ENCODE measurements at places on chromosomes 12 and 14.

GRCh38 chr14:55434805-55435174, 5.6 kb downstream of the TBPL2 start:
- DNase-seq = no peak

DNA sequence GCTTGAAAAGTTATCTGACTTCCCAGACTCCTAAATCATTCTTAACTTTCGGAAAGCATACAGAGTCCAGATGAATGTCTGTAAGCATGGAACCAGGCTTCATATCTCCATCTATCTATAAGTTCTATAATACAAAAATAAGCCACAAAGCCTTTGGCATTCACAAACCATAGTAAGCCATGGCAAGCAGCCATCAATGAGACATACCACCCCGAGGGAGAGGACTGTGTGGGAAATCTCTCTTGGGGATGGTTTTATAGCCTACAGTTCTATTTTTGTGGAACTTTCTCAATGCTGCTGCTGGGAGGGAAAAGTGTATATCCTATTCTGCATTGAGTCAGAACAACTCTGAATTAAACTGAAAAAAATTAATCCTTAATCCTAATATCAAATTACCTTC, 20.4 kb downstream of the EGLN3 start:
- no peak for DNase-seq

- DNase-seq = no peak
Observed at GRCh38 chr12:26807292-26807691, 25.7 kb downstream of the ITPR2 start.

DNA sequence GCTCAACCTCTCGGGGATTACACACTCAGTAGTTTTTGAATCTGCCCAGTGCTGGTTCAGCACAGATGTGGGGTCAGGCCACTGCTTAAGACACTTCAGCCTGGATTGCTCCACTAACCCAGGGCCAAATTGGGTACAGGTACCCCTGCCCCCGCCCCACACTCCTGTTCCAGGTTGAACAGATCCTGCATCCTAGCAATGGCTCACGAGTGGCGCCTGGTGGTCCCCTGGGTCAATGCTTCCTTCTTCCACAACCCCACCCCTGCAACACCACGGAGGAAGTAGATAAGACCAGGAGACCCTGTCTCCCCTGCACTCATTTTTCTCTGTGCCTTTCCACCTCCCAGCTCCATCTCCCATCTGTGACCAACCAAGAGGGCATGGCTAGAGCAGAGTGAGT, 108.4 kb downstream of the ESRRB start:
- no peak for DNase-seq

- no peak for DNase-seq
Observed at GRCh38 chr12:48077111-48077510, 28.8 kb downstream of the SENP1 start.

DNA sequence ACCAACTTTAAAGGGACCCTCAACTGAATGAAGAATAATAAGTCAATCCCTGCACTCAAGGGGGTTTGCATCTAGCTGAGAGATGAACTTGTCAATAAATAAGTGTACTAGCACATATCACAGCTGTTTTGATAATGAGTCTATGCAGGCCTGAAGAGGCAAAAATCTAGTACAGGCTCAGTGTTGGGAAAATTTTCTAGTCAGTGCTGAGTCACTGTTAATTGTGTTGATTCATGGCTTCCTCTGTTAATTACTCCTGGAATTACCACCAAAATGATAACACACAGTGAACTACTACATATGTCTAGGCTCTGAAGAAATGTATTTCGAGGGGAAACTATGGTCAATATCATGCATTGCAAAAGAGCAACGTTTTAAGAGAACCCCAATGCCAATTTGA, 18.9 kb downstream of the SNRPF start:
- DNase-seq = no peak

DNA sequence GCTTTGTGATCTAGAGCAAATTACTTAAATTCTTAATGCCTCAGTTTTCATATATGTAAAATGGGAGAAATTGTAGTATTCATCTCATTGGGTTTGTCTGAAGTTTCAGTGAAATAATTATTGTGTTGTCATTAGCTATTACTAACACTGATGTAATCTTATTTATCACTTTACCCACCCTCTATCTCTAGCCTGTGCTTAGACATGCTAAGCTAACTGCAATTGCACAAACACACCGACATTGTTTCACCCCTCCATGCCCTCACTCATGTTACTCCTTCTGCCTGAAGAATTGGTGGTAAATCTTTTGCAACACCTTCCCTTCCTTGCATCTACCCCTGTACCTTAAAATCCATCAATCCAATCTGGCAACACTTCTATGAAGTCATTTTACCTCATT, 241.6 kb downstream of the BCAT1 start:
- no peak for DNase-seq

GRCh38 chr14:85280074-85280473, 249.9 kb upstream of the FLRT2 start:
- no peak for DNase-seq

DNA sequence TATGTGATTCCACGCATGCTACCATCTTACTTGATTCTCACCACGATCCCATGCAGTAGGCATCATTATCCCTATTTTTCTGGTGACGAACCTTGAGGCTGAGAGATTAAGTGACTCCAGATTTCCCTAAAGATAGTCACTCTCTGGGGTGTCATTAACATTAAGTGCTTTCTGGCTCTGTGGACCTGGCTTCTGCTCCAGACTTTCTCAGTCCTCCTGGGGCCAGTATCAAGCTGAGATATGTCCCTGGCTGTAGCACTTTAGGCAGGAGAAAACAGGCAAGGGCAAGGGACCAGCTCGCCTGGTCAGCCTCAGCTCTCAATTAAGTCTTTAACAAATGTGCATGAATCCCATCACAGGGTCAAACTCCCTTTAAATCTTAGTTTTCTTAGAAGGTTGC, 38.3 kb upstream of the PRB2 start:
- no peak for DNase-seq

- DNase-seq = no peak
Observed at GRCh38 chr12:43222796-43223195, 329.2 kb downstream of the ADAMTS20 start.

DNA sequence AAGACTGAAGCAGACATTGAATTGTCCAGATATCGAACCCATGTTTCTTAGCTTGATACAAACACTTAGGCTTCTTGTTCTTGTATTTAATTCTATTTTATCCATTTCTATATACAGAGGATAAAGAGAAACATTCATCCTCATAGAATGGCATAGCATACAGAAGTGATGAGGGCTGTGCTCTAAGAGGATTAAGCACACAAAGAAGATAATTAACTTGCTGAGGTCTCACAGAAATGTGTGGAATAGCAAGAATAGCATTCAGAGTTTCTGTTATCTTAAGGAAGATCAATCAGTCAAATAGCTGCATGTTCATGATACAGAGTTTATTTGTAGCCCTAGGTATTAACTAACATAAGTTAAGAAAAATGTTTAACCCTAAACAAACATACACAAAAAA, 27.3 kb upstream of the STRAP start:
- no peak for DNase-seq

DNA sequence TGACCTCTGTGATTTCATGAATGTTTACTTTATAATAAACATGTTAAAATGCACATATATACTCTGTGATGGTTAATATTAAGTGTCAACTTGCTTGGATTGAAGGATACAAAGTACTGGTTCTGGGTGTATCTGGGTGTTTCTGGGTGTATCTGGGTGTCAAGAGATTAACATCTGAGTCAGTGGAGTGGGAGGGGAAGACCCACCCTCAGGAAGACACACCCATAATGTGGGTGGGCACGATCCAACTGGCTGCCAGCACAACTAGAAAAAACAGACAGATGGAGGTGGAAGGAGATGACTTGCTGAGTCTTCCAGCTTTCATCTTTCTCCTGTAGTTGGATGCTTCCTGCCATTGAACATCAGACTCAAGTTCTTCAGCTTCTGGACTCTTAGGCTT, 11.9 kb downstream of the NUP37 start:
- no peak for DNase-seq

GRCh38 chr12:29844667-29845066, 60.9 kb upstream of the TMTC1 start:
- no peak for DNase-seq

- DNase-seq = no peak
Observed at GRCh38 chr12:54191126-54191525, 2.3 kb upstream of the SMUG1 start.

DNA sequence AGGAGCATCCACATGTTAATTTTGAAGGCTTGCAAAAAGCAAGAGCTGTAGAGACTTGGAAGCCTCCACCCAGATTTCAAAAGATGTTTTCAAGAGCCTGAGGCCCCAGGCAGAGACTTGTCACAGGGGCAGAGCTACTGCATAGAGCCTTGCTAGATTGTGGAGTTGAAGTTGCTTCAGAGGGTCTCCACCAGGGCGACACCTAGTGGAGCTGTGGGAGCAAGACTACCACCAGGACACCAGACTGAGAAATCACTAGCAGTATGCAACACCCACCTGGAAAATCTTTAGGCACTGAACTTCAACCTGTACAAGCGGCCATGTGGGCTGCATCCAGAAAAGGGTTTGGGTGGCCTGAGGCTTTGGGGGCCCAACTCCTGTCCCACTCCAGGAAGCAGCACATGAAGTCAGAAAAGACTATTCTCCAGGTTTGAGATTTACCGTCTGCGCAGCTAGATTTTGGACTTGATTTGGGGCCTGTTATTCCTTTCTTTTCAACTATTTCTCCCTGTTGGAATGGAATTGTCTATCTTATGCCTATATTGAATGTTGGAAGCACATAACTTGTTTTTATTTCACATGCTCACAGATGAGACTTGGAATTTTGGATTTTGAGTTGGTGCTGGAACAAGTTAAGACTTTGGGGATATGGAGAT, 508.6 kb downstream of the FLRT2 start:
- DNase-seq = peak; percentile 64

DNA sequence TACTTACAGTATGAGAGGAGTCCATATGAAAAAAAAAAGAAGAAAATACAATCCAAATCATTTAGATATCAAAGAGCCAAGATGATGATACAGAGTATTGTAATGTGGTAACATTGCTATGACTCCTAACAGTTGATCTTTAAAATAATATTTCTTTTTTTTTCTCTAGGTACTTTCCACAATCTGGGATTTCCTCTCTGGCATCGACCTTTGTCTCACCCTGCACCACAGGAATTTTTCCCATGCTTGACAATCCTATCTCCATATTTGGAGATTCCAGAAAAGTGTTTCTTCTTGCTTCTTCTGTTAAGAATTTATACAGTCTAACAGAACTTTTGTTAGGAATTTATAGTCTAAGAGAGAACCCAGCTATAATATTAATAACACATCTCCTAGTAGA, 184.4 kb downstream of the ITPR2 start:
- peak; percentile 76 for DNase-seq

DNA sequence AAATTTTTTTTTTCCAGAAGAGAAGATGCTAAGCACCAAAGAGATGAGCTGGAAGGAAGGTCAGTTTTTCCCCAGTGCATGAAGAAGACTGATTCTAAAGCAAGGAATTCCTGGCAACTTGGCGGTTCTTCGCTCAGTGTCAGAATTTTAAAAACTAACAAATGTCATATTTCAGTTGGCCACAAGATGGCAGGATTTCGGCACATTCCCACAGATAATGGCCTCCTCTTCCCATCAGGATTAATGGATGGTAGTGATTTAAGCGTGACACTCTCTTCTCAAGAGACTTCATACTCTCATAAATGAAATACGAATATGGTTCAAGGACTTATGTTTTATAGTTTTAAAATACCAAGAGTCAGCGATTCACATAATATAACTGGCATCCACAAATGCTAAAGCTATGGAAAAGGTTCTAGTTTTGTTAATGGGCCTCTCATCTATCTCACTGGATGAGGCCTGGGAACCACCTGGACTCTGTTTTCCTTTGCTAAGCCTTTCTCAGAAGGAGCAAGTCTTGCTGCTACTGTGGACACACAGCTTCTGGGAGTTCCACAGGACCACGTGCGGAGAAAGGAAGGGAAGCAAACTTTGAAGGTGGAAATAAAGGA, 46.1 kb upstream of the PTPRO start:
- peak; percentile 61 for DNase-seq

DNA sequence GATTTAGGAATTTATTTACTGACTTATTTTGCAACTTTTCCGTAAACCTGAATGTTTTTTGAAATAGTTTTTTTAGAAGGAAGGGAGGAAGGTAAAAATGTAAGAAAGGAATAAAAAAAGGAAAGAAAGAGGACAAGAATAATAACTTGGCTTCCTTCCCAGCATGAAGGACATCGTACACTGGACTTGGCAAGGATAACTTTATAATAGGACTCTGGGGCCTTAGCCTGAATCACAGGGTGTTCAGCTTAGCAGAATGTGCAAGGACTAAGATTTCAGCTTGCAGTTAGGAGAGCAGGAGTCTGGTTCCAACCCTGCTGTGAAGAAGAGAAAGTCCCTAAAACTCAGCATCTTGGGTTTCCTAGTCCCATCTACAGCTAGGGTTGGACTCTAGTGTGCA, 1053.3 kb downstream of the VRK1 start:
- no peak for DNase-seq

DNA sequence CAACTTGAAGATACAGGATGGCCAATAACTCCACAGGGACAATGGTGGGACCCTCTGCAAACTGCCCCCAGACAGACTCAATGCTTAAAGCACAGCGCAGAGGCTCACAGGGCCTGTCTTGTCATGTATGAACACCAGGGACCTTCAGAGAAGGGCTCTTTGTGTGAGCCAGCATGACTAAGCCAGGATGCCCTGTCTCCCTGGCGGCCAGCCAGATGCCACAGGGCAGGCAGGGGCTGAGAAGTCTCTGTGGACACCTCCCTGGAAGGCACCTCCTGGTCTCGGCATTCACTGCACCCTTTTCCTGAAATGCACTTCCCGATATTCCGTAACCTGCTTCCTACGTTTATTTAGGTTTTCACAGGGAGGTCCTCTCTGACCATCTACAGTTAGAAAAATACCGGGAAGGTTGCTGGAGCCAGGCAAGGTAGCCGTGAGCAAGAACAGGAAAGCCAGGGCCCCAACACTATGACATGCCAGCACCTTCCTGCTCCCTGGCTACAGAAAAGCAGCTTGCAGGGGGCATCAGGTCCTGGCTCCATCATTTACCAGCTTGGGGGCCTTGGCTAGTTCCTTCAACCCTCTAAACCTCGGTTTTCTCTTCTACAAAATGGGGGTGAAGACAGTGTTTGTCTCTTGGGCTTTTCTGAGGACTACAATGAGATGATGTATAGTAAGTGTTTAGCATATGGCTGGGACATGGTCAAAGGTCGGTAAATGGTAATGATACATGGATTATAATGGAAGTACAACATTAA, 65.0 kb downstream of the PITPNM2 start:
- peak; percentile 36 for DNase-seq

- DNase-seq = no peak
Observed at GRCh38 chr12:68794653-68795251, 13.2 kb upstream of the MDM2 start.

- no peak for DNase-seq
Observed at GRCh38 chr12:96502477-96502876, 13.1 kb downstream of the CFAP54 start.

DNA sequence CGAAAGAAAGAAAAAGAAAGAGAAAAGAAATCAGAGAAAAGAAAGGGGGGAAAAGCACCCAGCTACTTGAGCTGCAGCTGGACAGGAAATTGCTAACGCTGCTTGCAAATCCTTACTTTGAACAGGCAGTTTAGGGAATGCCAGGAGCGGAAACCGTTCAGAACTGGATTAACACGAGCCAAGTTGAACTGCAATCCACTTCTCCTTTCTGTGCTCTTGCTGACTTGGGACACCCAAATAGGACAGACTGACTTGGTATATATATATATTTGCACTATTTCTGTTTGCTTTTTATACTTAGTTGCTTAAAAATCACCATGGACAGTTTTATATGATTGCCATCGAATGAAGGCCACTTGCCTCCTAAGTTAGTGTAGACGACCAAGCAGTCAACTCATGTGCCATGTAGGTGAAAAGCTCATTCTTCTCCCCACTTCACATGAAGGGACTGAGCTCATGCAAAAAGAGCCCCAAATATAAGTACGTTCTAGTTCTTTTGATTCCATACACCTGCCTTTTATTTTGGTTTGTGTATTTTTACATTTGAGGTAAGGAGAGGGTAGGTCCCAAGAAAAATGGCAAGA, 5.5 kb downstream of the DUSP6 start:
- peak; percentile 44 for DNase-seq
